Bronchial smooth muscle cell (primary cell): ENCODE measurements at places on chromosomes 4 and X. TPM values are rescaled to one million over a fixed set of nuclear protein-coding genes. Genes with fewer than 3 reads are reported as not detected.

SORCS2 gene
- total RNA-seq = 0.26 and 0.79 TPM in 2 replicates

MAGEB2 gene
- total RNA-seq = not detected in 2 replicates

RNF150 gene
- total RNA-seq = 0.26 and 0.95 TPM in 2 replicates

F11 gene
- total RNA-seq = not detected in 2 replicates

USP26 gene
- total RNA-seq = not detected in 2 replicates

SPANXB1 gene
- total RNA-seq = not detected in 2 replicates
